ENCODE measurements at places on chromosomes 16 and 17.

GRCh38 chr17:40525294-40525693 is 23.9 kb upstream of the TNS4 start:
- DNase-seq = no peak

DNA sequence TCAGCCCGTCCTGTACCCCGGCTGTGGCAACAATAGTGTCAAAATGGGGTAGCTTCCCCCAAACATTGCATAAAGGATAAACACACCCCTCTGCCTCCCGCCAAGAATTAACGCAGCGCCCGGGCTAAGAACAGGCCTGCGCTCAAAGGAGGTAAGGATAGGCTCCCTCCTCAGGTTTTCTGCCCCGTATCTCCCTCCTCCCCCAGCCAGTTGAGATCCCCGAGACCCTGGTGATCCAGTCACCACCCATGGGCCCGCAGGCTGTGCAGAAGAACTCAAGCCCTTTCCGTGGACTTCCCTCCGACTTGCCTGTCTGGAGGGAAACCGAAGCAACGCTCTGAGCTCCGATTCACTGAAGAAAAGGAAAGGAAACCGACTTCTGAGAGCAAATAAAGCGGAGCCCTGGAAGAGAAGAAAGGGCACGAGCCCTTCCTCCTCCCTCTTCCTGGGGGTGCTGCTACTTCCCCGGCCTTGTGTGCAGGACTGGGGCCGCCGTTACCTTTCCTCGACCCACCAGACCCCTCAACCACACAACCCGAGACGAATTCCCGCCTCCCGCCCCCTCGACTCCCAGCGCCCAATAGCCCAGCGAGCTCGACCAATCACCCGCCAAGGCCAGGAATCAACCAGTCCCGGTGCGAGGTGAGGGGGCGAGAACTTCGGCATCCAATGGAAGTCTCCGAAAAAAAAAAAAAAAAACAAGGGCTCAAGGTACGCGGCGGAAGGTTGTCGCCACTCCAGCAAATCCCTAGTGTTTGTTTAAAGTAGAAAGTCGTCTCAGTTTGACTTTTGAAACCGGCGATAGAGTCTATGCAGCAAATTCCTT is at the start of gene BRIP1:
BRIP1 (minus strand) TSS at position 554 of the 826 bp plus-strand sequence. CDS start 1,989 bp downstream, outside the sequence.
- DNase-seq = peak; percentile 97

DNA sequence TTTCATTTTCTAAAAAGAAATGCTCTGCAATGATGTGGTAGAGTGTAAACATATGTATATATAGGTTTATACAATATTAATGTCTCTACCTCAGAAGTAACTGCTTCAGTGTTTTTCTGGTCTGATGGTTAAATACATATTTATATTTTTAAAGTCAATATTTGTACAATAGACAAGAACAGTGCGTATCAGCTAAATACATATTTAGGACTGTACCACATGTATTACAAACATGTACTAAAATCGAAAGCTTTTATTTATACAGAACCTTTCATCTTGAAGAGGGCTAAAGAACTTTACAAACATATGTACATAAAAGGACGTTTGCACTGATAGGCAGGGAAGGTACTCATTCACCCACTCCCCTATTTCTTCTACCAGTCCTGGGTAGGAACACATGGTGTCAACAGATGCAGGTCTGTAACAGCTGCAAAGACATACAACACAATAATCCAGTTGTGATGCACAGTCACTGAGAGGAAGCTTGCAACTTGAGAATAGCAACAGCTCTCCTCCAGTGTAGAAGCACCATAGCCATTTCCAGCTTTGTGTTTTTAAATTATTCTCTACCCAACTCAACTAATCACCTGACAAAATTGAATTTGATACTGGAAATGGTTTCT is 206.9 kb upstream of the C17orf78 start:
- no peak for DNase-seq

- no peak for DNase-seq
Observed at GRCh38 chr16:87499189-87499486, 6.3 kb upstream of the ZCCHC14 start.

GRCh38 chr17:58238147-58238634 is at the start of gene LPO:
TSS of gene LPO (plus strand) at chr17:58238584. CDS start at chr17:58242980, 4,396 bp downstream.
- DNase-seq = no peak

GRCh38 chr16:12489357-12489990 is 314.2 kb downstream of the CPPED1 start:
- DNase-seq = no peak

DNA sequence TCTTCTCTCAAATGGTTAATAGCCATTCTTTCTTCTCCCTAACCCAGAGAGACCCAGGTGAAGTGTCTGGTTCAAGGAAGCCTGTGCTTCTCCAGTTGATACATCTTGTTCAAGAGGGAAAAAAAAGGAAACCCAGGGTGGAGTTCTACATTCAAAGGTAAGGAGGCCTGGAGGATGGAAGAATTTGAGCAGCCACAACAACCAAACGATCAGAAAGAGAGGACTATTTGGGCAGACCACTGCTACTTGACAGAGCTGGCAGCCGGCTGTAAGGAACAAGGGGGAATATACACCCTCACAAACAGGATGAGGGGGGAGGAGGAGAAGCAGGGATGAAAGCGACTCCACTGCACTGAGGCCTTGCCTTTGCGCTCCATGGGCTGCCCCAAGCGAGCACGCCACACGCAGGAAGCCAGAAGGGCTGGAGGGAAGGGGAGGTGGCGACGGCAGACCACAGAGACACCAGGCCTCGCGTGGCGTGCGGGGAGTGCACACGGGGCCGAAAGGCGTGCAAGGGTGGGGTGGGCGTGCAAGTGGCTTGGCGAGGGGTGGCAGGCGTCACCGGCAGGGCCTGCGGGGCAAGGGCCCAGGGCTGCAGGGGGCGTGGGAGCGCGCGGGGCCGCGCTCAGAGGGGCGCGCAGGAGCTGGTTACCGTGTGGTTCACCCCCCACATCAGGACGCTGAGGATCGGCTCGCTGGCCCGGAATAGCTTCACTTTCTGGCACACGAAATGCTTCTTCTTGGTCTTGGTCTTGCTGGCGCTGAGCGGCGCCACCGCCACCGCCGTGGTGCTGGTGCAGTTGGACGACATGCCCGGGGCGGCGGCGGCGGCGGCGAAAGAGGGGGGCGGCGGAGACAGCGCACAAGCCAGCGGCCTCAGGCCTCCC is 499 bp downstream of the PIP4K2B start:
- DNase-seq = peak; percentile 32

DNA sequence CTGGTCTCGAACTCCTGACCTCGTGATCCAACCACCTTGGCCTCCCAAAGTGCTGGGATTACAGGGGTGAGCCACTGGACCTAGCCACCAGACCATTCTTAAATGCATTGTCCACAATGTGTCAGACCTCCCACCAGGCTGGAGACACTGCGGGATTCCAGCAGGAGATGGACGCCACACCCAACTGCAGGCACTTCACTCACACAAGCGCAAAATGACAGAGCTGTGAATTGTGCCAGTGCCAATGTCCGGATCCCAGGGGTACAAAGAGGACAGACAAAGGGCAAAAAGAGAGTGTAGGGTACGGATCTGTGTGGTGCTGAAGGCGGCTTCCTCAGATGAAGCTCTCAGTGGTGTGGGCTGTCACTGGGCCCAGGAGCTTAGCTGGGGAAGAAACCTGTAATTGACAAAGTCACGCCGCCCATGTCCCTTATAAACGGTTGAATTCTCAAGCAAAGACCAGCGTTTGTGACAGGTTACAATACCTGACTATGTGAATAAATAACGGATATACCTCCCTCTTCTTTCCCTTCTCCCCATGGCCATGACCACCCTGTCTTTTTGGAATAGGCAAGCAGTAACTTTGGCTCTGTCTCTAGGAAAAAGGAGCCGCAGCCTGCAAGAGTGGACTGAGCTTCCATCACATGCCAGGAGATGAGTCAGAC is 40.0 kb downstream of the HS3ST3A1 start:
- no peak for DNase-seq

- DNase-seq = peak; percentile 68
Observed at GRCh38 chr16:28623172-28623711, 13.4 kb upstream of the SULT1A1 start.

- no peak for DNase-seq
Observed at GRCh38 chr17:35900280-35900679, 20.1 kb upstream of the CCL5 start.

DNA sequence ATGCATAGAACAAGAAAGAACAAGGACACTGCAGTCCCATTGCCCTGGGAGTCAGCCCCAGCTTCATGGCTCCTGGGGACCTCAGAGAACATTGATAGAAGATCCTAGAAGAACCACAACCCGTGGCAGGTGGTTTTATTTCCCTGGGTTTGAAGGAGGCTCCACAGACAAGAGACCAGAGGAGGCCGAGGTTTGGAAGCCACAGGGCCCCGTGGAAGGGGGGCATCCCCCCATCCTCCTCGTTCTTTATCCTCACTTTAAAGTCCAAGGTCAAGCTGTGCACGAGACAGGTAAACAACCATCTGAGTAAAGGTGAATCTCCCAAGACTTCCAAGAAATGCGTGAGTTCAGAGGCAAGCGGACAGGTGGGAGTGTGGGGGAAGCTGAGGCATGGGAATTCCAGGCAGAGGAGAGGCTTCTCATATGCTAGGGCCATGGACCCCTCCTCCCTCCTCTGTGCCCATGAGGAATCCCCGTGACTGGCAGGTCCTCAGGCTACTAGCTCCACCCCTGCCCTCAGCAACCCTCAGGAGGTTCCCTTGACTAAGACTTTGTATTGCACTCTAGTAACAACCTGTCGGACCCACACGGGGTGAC is 849 bp upstream of the SULT1A1 start:
- DNase-seq = no peak

DNA sequence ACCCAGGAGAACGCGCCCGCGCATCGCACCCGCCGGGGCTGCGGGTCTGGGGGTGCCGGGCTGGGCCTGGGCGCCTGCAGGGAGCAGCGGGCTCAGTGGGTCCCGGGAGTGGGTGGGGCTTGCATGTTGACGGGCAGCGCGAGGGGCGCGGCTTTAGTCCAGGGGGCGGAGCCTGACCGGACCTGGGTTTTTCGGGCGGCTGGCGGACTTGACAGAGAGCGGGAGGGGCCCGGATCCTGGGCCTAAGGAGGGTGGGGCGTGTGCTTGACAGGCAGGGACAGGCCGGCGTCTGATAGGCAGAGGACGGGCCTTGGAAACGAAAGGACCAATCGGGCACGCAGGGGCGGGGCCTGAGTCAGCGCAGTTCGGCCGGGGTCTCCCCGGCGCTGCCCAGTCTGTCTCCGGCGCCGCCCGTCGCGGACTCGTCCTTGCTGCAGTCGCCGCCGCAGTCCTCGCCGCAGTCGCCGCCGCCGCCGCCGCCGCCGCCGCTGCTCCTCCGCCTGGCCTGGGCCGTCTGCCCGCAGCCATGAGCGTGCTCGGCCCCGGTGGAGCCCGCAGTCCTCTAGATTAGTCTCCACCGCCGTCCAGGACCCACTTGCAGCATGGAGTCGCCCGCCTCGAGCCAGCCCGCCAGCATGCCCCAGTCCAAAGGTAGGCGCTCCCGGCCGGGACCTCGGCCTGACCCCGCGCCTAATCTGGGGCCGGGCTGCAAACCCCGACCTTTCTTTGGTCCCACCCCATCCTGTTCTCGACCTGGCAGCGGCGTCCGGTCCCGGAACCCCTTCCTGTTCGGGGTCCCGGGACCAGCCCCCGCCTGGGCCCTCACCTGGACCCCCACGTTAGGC is at the start of gene MAP2K3:
MAP2K3 (plus strand) TSS at position 393 of the 845 bp plus-strand sequence; CDS start at position 603, 210 bp downstream.
- peak; percentile 100 for DNase-seq

DNA sequence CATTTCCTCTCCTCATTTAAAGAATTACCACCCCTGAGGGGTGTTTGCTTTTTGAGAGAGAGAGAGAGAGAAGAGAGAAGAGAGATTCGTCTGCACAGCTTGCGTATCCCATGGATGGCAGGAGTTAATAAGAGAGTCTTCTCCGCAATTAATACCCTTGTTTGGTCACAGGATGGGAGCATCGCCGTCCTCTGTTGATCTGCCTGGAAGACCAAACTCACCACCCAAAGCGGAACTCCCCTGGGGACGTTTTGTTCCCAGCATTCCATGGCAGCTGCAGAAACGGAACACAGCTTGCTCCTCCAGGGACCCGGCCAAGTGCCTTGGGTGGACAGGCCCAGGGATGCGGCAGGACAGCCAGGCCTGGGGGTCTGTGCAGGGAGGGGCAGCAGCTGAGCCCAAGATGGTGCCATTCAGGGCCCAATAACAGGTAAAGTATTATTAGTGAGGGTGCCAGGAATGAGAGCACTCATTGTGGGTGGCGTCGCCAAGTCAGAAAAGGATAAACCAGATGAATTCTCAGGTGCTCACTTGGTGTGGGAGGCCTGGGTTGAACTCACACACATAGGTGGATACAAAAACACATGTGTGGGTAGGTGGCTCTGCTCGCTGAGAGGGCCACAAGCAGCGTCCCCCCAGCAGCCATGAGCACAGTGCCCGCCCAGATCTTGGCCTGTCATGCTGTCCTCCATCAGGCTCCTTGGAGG is 83.1 kb downstream of the NT5M start:
- DNase-seq = peak; percentile 23

DNA sequence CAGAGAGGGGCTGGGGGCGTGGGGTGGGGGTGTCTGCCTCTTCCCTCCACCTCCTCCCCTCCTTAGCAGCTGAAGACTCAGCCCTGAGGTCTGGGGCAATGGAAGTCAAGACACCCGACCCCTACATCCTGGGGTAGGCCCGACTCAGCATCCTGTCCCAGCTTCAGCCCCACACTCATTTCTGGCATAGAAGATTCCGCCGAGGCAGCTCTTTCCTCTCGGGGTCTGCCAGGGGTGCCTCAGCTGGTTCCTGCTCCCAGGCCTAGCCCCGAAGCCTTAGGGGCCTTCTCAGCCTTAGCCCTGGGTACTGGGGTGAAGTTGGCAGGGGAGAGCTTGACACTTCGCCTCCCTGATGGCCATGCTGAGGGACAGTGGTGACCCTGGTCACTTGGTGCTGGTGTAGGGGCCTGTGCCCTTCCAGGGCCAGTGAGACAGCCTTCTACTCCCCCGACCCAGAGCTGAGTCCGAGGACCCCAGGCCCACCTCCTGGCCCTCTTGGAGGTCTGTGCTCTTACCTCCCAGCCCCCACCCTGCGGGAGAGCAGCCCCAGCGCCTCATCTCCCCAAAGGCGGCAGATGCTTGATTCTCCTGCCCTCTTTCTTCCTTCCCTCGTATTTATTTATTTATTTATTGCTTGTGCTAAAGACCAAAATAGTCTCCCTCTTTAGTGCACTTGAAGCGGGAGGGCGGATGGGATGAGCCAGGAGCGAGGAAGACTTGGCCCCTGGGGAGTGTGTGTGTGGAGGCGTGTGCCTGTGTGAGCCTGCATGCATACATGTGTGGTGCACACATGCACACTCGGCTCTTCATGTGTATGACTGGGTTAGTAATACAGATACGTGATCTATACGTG is 42.5 kb downstream of the KCNJ12 start:
- DNase-seq = no peak

GRCh38 chr16:67177743-67178699 is 5.7 kb downstream of the MATCAP1 start:
- DNase-seq = peak; percentile 83

GRCh38 chr17:17395246-17395802 is 81.5 kb upstream of the MED9 start:
- DNase-seq = no peak

- no peak for DNase-seq
Observed at GRCh38 chr17:31877911-31878702, 19.1 kb upstream of the COPRS start.

DNA sequence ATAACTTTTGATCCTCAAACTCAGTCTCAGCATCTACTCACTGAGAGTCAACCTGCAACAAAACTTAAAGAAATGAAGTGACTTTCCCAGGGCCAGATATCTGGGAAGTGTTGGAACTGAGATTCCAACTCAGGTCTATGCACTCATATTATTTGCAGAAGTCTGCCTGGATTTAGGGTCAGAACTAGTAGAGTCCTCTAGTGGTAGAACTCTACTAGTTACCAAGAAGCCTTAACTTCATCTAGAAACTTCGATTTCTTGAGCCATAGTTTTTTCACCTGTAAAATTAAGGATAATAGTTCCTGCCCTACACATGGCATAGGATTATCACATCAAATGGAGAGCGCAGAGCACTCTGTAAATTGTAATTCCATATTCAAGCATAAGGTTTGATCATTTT is 23.4 kb upstream of the KRT24 start:
- no peak for DNase-seq

- DNase-seq = peak; percentile 30
Observed at GRCh38 chr17:1485423-1486376, 6.8 kb downstream of the MYO1C start.

Data from NCI-H1436 (cell line).